HCT116 (cell line): ENCODE measurements at places on chromosomes 7 and 10. TPM values are rescaled to one million over a fixed set of nuclear protein-coding genes. Genes with fewer than 3 reads are reported as not detected.

DNA sequence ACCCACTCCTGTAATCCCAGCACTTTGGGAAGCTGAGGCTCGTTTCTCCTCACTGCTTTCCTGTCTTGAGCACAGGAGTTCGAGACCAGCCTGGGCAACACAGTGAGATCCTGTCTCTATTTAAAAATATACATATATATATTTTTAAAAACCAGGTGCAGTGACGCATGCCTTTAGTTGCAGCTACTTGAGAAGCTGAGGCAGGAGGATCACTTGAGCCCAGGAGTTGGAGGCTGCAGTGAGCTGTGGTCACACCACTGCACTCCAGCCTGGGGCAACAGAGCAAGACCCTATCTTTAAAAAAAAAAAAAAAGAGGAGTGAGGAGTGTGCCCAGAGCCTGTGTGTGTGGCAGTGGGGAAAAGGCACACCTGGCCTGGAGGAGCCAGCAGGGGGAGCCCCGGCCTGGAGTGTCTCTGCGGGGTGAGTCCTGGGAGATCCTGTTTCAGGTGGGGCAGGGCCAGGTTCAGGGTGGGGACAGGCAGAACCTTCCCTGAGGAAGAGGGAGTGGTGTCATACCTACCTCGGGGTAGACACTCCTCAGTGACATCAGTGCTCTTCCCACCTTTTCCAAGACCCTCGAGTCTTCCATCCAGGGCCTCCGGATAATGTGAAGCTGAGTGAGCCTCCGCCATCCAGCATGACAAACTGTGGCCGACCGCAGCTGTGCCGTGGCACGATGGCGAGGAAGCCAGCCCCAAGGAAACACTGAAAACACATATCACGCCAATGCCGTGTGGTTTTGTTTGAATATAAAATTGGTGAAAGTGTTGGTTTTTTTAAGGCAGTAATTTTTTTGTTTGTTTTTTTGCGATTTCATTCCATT lies 9.0 kb upstream of the ARPC1B start:
- no peak for DNase-seq

- DNase-seq, result no peak
Observed at GRCh38 chr7:390761-391410, 100.9 kb downstream of the FOXL3 start.

- DNase-seq, result no peak
Observed at GRCh38 chr7:38330861-38331621, 57.6 kb upstream of the TARP start.

GRCh38 chr7:109898-110556 lies 82.3 kb upstream of the FAM20C start:
- DNase-seq, result no peak

SEMA4G gene
- total RNA-seq, result 29.4 TPM

DNA sequence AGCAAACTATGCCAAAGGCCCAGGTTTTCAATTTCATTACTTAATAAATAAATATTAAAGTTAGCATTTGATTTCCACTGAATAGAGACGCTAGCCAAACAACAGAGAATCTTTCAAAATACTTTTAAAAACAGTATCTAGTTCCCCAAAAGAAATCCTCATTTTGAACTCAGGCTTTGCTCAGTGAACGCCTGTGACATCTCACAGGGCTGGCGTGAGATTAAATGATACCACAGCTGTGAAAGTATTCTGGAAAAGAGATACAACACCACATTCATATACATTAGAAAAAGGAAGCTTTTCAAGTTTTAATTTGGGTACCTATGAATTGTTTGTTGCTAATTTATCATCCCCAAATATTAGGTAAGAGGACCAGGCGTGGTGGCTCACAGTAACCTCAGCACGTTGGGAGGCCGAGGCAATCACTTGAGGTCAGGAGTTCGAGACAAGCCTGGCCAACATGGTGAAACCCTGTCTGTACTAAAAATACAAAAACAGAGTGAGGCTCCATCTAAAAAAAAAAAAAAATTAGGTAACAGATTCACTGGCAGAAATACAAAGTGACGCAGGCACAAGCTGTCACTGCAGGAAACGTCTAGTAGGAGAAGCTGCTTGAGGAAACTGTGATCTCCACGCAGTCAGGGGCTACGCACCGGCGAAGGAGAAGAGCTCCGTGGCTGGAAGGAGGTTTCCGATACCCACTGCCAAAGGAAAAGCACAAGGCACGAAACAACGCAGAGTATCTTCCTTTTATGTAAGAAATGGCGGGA lies 50.0 kb downstream of the AMZ1 start:
- DNase-seq, result no peak

GRCh38 chr7:142901426-142902259 lies 16.1 kb upstream of the TRPV6 start:
- DNase-seq, result no peak

DNA sequence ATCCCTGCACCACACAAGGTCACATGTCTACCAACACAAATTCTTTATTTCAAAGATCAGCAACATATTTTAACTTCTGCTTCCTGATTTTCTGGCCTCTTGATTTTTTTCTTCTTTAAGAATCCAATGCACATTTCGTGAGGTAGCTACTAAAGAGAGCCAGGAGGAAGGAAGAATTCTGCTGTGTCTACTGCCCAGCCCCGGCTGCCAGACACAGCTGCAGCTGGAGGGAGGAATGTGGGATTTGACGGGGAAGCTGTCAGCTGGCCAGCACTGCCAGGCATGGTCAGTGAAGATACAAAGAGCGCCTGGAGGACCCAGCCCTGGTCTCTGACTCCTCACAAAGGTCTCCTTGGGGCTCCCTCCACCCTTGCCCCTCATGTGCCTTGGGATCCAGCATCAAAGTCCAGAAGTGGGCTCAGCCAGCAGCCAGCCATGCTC lies 6.9 kb upstream of the AOC1 start:
- DNase-seq, result no peak

GRCh38 chr7:45070254-45070642 lies 18.5 kb downstream of the NACAD start:
- DNase-seq, result no peak

DNA sequence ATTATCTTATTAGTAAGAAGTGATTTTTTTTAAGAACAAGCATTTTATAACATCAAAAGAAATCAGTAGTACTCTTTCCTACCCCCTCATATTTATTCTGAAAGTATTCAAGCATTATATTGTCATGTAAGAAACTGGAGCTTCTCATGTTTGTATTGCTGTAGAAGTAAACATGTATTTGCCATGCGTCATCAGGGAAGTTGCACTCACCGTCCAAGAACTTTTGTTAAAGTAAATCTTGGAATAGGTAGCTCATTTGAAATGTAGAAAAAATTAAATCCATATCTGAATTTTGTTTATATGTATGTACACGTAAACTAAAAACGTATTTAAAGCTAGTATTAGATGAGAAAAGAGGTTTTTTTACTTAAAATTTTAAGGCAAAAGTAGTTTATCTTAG lies 96.8 kb downstream of the PTEN start:
- DNase-seq, result no peak

DNA sequence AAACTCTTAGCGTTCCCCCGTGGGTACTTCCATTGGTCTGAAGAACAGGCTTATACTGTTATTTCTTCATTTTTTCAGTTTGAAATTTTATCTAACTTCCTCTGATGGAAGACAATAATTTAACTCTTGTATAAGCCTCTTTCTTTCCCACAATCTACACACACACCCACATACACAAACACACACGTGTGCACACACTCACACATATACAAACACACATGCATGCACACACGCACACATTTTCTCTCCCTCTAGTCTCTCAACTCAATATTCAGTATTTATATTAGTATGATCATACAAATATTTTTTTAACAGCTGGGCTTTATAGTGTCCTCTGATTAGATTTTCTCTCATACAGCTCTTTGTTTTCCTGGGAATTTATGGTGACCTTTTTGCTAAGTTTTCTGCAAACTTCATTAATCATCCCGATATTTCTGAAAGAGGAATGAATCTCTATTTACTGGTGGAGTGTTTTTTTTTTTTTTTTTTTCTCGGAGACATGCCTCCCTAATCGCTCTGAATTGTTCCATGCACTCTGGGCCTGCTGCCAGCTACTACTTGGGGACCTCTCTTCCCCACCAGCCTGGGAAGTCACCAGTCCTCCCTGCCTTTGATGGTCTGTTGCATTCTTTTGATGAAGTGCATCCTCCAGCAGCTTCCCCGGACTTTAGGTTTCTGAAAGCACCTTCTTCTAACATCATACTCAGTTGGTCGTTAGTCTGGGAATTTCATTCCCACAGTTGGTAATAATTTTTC lies 75.5 kb downstream of the ZNF777 start:
- DNase-seq, result no peak

CALHM1 gene
- total RNA-seq, result not detected

DNA sequence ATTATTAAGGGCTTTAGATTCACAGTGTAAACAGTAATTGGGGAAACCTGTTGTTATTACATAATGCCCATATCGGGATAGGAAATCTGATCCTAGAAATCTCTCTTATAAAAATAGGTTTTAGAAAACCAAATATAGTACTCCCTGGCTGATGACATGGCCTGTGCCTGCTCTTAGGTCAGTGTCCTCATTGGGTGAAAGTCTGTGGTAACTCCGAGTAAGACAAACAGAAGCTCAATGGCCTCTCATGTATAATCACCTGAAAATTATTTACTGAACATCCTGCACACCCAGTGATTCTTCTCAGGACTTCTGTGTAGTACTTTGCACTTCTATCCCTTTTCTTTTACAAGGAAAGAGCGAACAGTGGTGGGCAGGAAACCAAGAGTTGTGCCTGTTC lies 37.8 kb downstream of the SEM1 start:
- no peak for DNase-seq

MBL2 gene
- total RNA-seq, result not detected

DNA sequence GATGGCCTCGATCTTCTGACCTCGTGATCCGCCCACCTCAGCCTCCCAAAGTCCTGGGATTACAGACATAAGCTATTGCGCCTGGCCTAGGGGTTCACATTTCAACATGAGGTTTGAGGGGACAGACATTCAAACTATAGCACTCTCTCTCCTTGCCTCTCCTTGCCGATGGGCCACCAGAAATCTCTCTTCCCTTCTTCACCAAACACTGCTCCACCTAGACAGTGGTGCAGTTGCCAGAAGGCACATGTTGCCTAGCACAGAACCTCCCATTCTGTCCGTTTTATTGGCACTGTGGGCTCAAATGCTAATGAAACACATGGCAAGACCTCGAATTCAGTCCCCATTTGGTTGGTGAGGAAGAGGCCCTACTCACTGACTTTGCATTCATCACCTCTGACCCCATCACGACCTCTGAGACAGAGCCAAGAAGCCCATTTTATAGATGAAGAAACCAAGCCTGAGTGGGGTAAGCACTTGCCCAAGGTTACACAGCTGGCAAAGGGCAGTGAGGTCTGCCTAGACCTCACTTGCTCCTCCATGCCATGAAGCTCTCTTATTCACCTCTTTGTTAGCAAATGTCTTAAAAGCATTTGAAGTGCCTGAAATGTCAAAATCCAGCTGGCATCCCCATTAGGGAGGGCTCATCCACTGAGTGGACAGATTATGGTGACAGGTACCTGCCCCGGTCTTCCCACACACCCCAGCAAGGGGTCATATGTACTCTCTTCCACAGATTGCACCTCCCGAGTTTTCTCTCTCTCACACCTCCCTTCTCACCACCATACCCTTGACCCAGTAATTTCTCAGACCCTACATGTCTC lies 34.0 kb downstream of the GPRIN2 start:
- no peak for DNase-seq

- DNase-seq, result no peak
Observed at GRCh38 chr7:93728292-93728691, 153.8 kb upstream of the CALCR start.

PAX4 gene
- total RNA-seq, result not detected

GRCh38 chr10:67789769-67790168 lies 48.2 kb downstream of the DNAJC12 start:
- DNase-seq, result no peak

DNA sequence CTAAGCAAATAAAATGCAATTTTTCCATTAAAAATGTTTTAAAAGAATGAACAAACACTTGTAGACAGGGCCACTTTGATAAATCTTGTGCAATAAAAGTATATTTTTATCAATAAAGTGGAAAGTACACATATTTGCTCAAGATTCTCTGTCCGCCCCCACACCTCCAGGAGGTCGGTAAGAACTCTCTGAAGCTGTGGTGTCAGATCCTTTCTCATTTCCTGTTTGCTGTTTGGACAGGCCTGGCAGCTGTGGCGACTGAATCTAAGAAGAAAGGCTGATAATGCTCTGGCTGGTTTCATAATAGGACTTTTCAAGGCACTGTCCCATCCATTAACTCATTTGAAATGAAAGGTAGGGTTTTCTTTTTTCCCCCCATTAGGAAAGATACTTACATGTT lies 15.3 kb upstream of the ASB4 start:
- DNase-seq, result no peak

- no peak for DNase-seq
Observed at GRCh38 chr10:83657487-83657886, 481.8 kb upstream of the GHITM start.

TBATA gene
- total RNA-seq, result not detected

MSMB gene
- total RNA-seq, result not detected

PON1 gene
- total RNA-seq, result 0.20 TPM

MIOS gene
- 25.8 TPM for total RNA-seq

CALHM3 gene
- total RNA-seq, result 0.49 TPM

JAKMIP3 gene
- 0.17 TPM for total RNA-seq

PRLHR gene
- total RNA-seq, result not detected

PLCE1 gene
- 2.5 TPM for total RNA-seq

GRCh38 chr10:49457686-49458085 lies 61.8 kb upstream of the DRGX start:
- DNase-seq, result no peak

GRCh38 chr7:87920578-87920977 lies 13.5 kb upstream of the ADAM22 start:
- DNase-seq, result no peak

SEPHS1 gene
- 51.7 TPM for total RNA-seq

DNA sequence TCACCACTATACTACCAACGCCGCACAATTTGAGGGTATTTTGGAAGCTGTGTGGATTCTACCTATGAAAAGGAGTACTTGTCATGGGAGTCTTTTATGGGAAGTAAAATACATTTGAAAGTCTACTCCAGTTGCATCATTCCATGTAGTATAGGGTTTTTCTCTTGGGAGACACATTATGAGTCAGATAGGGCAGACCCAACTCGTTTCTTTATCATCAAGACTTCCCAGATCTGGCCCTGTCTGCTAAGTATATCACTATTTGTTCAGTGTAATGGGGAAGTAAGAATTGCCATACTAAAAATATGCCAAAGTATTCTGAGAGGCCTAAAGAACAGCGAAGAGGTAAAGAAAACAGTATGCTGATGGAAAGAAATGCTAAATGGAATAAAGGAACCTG lies 144.2 kb downstream of the SPAG6 start:
- DNase-seq, result no peak

SLIT1 gene
- total RNA-seq, result 0.42 TPM

ZNF92 gene
- total RNA-seq, result 9.4 TPM
